ENCODE measurements at places on chromosomes 3 and 15.

GRCh38 chr3:7271631-7272030, 410.7 kb downstream of the GRM7 start:
- DNase-seq = no peak

- no peak for DNase-seq
These were observed 430.2 kb downstream of the LPP start for GRCh38 chr3:188584162-188584529.

DNA sequence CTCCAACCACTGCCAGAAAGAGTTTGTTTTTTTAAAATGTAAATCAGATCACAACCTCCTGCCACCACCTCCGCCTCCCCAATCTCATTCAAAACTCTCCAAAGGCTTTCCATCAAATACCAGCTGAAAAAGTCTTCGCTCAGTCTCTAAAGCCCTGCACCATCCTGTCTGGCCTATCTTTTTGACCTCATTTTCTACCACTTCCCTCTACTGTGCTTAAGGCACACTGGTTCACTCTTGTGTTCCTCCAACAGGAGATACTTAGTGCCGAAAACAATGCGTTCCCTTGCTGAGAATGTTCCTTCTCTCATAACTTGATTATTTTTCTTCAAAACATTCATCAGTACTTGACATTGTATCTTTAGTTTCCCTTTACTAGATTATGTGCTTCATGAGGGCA, 3.5 kb downstream of the BTBD1 start:
- DNase-seq = no peak

GRCh38 chr3:136750209-136750896, 1.8 kb downstream of the STAG1 start:
- no peak for DNase-seq

GRCh38 chr3:49244581-49245205, 32.3 kb downstream of the C3orf62 start:
- DNase-seq = no peak

DNA sequence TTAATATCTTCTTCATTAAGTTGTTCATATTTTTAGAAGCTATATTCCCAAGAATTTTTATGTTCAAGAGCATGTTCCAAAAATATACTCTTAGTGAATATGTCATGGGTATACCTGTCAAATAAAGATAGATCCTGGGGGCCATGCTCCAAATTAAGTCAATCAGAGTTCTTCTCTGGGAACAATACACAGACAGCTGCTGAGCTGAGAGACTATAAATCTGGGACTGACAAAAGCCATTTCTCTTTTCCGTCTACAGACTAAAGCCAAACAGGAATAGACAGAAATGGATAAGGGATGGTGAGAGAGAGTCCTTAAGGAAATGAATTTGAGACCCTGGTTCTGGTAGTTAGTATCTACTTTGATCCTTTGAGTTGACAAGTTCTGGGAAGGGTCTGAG, 465.1 kb upstream of the RASGRP1 start:
- no peak for DNase-seq

- no peak for DNase-seq
These were observed 29.7 kb downstream of the HAPLN3 start for GRCh38 chr15:88865498-88866099.

DNA sequence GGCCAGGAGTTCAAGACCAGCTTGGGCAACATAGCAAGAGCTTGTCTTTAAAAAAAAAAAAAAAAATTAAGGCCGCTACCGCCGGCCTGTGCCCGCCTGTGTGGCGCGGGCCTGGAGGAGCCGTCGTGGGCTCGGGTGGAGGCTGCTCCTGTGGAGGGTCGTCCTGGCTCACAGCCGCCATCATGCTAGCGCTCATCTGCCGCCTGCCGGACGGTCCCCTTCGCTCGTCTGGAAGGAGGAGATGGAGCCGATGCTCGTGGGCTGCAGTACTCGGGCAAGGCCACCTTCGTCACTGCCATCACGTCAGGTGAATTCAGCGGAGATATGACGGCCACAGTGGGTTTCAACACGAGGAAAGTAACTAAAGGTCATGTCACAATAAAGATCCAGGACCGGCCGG, 37.4 kb downstream of the TFRC start:
- no peak for DNase-seq

- no peak for DNase-seq
These were observed 56.3 kb upstream of the CSPG5 start for GRCh38 chr3:47634996-47635395.

DNA sequence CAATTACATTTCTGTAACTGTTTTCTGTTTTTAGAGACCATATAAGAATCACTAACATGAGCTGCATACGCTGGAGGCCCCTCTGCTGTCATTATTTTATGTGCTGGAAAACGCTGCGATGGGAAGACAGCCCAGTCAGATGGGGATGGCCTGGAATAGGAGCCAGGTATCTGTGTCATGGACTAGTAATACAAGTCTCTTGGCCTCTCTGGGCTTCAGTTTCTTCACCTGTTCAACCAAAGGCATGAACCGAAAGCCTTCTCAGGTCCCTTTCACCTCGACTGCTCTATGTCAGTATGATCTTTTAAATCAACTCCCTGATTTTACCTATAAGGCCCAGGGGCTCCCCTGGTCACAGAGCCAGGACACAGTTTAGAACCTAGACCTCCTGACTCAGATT, 14.6 kb upstream of the RFTN1 start:
- no peak for DNase-seq

GRCh38 chr3:58366699-58367098, 34.0 kb downstream of the PXK start:
- no peak for DNase-seq

DNA sequence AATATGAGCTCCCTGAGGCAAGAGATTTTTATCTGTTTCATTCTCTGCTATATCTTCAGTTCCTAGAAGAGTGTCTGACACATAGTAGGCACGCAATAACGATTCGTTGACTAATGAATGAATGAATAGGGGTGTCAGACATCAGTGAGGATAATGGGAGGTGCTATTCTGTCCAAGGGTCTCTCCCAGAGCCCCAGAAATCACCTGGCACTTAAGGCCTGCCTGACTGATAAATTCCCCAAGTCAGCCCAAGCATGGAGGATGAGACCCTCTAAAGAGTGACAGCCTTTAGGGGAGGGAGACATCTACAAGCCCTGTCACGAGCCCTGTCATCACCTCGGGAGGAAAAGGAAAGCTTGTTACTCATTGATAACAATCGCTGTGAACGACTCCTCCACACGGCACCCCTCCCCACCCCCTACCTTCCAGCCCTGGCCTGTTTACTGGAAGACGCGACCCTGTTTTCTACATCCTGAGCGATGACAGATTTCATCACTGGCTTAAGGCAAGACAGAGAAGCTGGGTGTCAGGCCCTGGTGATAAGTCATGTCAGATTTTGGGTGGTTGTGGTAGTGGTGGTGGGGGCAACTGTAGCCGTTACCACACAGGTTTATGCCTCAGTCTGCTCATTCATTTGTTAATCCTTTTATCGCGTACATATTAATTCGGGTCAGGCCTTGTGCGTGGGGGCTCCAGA, 23.1 kb downstream of the BHLHE40 start:
- no peak for DNase-seq

- DNase-seq = no peak
These were observed 3.8 kb downstream of the MKRN2 start for GRCh38 chr3:12560505-12561190.

DNA sequence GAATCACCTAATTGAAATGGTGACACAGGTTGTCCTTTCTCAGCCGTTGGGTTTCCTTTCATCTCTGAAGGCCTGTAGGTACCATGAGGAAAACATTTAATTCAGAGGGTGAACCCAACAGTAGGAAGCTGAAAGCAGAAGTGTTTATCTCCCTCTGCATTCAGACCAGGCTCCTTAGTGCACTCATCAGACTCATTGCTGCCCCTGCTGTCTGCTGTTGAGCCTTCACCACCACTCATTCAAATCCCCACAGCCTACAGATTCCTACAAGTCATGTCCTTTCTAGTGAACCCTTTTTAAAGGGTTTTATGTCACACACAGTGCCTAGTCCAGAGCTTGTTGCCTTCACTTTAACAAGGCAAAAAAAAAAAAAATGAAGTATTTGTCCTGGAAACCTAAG, 13.4 kb downstream of the WDR48 start:
- DNase-seq = no peak

DNA sequence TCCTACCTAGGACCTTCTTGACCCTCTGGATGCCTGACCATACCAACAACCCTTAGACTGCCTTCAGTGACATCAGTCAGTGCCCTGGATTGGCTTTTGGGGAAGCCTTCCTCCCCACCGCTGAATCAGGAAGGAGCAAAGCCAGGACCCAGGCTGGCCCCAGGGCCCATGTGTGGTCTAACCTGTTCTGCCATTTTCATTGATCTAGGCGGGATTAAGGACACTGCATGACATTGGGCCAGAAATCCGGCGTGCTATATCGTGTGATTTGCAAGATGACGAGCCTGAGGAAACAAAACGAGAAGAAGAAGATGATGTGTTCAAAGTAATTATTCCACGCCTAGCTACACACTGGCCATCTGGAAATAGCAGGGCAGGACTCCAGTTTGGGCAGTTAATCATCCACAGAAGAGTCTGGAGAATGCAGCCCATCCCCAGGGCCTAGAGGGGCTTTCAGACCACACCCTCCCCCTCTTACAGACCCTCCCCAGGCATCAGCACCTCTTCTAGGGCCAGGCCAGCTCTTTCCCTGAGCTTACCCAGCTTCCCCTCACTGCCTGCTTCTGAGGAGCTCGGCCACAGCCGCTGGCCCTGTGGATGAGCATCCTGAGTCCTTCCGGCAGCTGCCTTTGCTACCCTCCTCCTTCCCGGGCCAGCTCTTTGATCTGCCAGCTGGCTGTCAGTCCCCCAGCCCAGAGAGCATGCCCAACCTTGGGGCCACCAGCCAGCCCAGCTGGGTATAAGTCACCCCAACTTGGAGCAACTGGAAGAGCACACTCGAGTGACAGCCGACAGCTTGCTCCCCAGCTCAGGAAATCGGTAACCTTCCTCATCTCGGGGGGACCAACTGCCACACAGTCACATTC, 45.9 kb downstream of the CHDH start:
- DNase-seq = no peak

DNA sequence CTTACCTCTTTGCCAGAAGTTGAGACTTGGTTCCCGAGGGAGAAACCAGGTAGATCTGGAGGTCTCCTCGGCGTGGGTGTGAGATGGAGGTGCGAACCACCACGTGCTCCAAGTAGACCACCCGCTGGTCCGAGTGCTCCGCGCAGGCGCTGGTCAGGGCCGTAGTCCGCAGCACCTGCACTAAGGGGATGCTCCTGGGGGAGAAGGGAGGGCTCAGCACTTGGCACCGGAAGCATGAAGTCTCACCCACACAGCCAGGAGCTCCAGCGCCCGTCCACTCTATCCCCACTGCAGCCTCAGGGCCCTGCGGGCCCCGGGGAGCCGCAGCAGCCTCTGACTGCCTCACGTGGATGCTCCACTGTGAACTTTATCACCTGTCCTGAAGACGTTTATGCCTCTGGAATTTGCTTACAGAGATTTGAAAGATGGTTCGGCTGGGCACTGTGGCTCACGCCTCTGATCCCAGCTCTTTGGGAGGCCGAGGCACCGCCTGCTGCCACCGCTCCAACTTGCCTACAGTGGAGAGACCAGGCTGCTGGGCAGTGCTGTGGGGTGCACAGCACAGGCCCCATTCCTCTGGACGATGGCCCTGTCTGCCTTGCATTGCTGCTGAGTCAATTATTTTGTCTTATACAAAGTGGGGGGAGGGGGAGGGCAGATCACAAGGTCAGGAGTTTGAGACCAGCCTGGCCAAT, 75.4 kb upstream of the SNRPA1 start:
- no peak for DNase-seq

- no peak for DNase-seq
These were observed 117.0 kb upstream of the TSPAN3 start for GRCh38 chr15:77187751-77188464.

DNA sequence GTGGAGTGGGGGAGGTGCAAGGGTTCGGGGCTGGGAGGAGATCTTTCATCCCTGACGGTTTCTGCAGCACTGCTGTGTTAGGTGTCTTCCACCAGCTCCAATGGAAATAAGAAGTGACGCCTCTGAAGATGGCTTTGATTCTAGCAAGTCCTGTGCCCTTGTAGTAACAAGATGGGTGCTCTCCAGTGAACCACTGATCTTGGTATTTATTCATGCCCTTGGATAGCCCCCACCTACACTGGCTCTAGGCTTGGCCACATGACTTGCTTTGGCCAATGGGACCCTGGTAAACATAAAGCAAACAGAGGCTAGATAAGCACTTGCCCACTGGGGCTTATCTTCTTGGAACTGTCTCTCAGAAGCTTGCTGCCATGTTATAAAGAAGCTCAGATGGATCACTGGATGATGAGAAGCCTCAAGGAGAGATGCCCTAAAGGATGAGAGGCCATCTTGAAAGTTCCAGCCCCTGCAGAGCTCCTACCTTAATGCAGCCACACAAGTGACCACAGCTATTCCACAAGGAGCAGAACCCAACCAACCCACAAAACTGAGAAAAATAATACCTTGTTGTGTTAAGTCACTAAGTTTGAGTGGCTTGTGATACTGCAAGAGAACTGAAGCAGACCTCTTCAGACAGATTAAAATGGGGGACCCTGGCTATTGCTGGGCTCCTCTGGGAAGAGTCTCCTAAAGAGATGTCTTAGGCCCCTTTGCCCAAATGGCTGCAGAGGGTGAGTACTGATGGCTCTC, 137.9 kb downstream of the PDCD6IP start:
- no peak for DNase-seq

DNA sequence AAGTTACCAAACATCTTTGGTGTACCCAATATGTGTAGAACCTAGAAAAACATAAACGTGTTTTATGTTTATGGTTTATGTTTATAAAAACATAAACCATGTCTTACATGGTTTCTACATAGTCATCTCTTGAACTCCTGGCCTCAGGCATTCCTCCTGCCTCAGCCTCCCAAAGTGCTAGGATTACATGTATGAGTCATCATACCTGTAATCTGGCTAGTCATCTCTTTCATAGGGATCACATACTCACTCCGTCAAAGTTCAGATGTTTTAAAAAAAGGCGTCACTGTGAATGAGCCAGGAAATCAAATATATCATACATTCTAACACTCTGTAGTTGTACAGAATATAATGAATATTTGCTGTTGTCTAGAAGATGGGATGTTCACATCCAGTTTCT, 178.6 kb downstream of the CPNE4 start:
- DNase-seq = no peak
